Vagina (tissue), 2 donors: ENCODE measurements at places on chromosomes 13 and 19.

GRCh38 chr13:22964245-22964966, 216.4 kb upstream of the SGCG start:
- no peak for DNase-seq

GRCh38 chr19:50515168-50515561, 1.5 kb upstream of the ASPDH start:
- DNase-seq, result no peak

- DNase-seq, result no peak
Measured at GRCh38 chr19:50233308-50233910, 30.0 kb downstream of the MYH14 start.

DNA sequence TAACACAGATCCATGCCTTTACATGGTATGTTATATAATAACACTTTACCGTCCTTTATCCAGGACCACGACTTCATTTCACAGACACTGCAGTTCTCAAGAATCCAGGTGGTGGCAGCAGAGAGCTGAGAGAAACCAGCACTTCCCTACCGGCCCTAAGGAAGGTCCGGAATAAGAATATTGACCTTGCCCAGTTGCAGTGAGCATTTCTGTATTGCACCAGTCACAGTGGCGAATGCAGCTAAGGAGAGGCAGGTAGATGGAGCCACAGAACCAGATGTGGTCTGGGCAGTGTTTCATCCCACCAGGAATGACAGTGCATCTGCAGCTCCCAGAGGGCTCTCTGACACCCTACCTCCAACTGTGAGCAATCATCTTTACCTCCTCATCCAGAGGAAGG, 44.6 kb downstream of the ZNF787 start:
- DNase-seq, result no peak

- DNase-seq, result no peak
Measured at GRCh38 chr19:20315543-20315942, 148.5 kb downstream of the ZNF486 start.

- no peak for DNase-seq
Measured at GRCh38 chr13:110500341-110500740, 61.2 kb downstream of the RAB20 start.

DNA sequence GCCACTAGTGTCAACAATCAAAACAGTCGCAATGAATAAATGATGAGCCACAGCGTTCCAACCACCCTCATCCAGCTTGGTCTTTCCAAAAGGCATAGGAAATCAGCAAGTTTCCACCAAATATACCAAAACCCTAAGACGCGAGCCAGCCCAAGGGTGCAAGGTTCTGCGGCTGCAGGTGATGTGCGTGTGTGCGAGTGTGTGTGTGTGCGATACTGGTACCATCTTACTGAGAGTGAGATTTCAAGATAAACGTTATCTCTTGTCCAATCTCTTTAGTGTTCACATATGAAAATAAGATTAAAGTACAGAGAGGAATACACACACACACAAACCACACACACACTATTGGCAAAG, 895 bp upstream of the TRPC4 start:
- DNase-seq, result no peak

GRCh38 chr19:2308114-2308556, at the start of gene LINGO3:
LINGO3 (minus strand) TSS chr19:2308154; CDS start chr19:2291776, 16,378 bp downstream.
- DNase-seq, result no peak

- no peak for DNase-seq
Measured at GRCh38 chr19:42281827-42282762, 13.0 kb downstream of the CIC start.

- DNase-seq, result no peak
Measured at GRCh38 chr13:97517967-97518366, 84.0 kb downstream of the RAP2A start.

DNA sequence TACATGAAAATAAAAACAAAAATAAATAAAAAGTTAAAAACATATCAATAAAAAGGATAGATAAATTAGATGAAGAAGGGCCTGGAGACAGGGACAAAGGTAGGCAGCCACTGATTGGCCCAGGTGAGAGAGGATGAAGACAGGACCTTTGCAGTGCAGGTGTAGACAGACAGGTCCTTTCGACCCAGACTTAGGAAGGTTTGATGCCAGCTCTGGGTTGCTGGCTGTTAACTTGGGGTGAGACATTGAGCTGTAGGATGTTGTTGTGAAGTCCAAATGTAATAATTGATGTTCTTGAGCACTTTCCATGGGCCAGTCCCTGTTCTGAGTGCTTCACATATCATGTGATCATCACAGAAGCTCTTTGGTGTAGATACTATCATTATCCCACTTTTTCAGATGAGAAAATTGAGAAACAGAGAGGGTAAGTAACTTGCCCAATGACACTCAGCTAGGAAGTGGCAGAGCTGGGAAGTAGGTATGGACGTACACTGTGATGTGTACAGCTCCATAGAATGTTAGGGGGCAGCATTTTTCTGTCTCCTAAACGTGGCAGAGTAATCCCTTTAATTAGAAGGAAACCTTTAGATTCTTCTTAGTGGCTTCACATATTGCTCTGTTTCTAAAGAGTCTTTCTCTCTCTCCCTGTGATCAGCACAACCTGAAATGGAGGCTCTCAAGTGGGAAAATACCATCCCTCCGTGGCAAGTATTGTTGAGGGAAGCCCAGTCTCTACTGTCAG, 76.0 kb upstream of the STK24 start:
- no peak for DNase-seq

GRCh38 chr19:17281391-17282304, at the start of gene ANKLE1:
ANKLE1 (plus strand) TSS chr19:17281901; CDS start chr19:17281921, 20 bp downstream.
- no peak for DNase-seq

DNA sequence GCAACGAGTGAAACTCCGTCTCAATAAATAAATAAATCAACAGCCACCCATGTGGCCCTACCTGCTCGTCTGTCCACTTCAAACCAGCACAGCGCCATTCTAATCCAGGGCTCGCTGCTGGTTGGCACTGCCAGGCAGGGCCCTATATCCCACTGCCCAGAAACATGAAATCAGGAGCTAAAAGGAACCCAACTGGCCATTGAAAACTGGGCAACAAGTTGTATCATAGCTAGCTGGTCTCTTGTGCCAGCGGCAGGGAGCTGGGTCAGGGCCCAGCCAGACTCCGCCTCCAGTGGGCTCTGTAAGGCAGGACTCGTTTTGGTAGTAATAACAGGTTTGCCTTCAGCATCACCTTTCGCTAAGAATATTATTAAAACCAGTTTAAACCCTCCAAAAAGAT, 39.3 kb downstream of the GGACT start:
- peak; percentile 79 for DNase-seq

DNA sequence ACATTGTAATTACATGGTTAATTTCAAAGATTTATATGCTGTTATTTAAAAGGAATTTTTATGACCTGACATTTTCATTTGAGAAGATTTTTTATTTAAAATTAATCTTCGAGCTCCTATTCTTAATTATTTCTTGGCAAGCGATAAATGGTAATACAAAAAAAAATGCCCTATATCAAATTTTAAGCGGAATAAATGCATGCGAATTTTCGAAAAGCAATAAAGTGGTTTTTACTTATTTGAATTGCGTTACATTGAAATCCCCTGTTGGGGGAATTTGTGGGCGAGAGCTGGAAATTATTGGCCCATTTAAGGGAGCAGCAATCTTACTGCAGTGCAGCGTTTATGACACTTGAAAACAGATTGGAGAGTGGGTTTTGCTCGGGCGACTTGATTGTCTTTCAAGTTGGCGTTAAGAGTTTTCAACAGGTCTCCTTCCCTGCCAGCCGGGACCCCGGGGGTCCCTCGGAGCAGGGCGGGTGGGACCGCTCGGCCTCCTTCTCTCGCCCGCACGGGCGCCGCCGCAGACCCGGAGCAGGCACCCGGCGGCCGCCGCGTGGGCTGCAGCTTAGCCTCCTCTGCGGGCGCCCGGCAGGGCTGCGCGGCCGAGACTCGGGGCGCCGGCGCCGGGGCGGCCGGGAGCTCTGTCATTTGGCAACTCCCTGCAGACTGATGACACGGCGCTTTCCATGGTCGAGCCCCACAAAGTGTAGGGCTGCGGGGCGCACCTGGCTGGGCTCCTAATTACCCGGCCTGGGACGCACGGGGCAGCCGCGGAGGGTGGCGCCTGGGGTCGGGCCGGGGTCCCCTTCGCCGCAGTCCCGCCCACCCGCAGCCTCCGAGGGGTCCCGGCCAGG, 255.1 kb upstream of the SOX21 start:
- DNase-seq, result no peak

GRCh38 chr19:35856546-35857149, at the start of gene KIRREL2:
KIRREL2 (plus strand) TSS chr19:35856911; CDS start chr19:35857120, 209 bp downstream.
- no peak for DNase-seq

DNA sequence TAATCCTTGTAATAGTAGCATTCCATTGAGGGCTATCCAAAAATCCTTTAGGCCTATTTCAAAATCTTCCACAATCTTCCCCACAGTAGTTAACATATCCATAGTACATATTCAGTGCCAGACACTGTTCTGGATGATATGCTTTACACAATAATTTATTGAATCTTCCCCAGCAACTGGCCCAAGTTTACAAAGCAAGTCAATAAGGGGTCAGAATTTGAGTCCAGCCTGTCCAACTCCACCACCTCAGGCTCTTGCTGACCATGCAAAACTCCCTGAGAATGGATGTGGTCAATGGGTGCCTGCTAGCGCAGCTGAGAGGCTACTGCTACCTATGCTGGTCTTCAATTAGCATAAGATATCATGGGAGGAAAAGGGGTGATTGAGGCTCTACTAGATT, 529.6 kb downstream of the FGF9 start:
- no peak for DNase-seq

DNA sequence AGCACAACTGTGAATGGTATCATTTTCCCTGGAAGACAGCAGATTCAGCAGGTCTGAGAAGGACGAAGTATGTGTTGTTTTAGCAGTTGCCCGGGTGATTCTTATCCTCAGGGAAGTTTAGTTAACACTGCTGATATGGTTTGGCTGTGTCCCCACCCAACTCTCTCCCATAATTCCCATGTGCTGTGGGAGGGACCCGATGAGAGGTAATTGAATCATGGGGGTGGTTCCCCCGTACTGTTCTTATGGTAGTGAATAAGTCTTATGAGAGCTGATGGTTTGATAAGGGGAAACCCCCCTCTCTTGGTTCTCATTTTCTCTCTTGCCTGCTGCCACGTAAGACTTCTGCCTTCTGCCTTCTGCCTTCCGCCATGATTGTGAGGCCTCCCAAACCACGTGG, 81.0 kb upstream of the UBAC2 start:
- no peak for DNase-seq

DNA sequence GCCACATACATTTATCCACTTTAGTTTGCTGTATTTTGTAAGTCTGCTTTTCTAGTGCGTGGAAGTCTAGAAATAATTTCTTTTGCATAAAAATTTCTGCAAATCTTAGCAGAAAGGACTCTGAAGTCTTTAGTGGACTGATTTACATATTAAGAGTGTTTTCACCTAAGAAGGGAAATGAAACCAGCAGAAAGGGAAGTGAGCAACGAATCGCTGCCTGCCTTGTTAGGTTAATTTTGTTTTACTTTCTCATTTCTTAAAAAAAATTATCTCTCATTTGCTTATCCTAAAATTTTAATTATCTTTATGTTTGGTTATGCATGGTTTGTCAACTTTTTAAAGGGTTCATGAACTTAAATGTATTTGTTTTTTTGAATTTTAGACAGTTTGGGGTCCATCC, 767 bp upstream of the GPR18 start:
- no peak for DNase-seq

DNA sequence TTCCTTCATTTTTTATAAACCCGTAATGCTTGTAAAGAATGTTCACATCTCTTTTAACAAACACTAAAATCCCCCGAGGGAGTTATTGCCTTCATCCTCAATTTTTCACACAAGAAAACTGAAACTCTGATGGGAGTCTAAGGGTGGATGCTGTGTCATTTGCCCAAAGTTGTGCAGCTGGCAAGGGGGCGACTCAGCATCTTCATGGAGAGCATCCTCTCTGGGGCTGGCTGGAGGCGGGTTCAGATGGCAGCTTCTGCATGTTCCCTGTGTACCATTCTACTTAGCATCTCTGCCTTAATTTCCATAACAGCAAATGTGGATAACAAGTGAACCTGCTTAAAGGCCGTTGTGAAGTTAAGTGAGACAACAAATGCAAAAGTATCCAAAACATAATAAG, 256.4 kb downstream of the IRS2 start:
- DNase-seq, result no peak

DNA sequence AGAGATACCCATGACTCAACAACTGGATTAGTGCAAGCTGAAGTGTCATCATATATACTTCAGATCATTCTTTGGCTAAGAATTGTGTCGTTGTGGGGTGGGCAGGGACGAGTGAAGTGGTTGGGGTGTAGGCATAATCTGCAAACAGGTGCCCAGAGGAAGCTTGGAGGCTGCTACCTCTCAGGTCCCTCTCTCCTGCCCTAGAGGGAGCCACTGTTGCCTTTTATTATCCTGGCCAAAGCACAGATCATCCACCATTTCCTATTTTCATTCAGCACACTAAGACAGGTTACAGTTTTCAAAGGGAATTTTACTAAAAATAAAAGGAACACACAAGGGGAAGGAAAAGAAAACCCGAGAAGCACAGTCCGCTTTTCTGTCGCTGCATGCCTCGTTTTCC, 126.6 kb downstream of the HS6ST3 start:
- no peak for DNase-seq

DNA sequence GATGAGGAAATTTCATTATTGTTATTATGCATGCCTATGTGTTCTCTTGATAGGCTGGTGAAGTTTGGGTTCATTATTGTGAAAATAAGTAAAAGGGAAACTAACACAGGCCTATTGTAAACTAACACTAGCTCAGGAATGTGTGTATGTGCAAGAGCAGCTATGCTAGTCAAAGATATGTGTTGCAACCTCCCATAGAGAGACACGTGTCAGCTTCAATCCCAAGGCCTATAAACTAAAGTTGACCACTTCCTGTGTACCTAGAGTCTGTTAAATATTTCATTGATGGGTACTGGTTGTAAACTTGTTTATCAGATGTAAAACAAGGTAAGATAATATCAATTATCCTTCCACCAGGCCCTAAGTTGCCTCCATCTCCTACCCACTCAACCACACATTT, 44.7 kb upstream of the ZNF30 start:
- no peak for DNase-seq

DNA sequence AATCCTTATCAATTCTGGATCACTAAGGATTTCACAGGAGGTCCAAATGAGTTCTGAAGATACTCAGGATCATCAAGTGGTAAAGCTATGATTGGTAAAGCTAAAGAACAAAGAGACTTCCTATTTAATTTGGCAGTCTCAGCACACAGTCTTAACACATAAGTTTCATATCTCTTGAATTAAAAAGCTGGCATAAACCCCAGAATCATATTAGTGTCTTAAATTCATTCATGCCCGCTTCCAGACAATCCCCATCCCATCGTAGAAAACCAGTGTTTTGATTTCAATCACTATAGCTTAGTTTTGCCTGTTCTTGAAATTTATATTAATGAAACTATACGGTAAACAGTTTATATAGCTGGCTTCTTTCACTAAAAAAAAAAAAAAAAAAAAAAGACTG, 278.7 kb downstream of the DIAPH3 start:
- DNase-seq, result no peak

GRCh38 chr19:46069806-46070341, 29.1 kb upstream of the IGFL4 start:
- no peak for DNase-seq

GRCh38 chr19:54252243-54252642, 4.8 kb downstream of the LILRB5 start:
- no peak for DNase-seq
